Erythroblast (primary cell): ENCODE measurements at places on chromosomes 3 and 15.
A peak's percentile ranks its signal among the peaks of the same experiment; 100 is the strongest.

- no peak for DNase-seq
Observed at GRCh38 chr3:97821287-97821773, 481 bp upstream of the CRYBG3 start.

DNA sequence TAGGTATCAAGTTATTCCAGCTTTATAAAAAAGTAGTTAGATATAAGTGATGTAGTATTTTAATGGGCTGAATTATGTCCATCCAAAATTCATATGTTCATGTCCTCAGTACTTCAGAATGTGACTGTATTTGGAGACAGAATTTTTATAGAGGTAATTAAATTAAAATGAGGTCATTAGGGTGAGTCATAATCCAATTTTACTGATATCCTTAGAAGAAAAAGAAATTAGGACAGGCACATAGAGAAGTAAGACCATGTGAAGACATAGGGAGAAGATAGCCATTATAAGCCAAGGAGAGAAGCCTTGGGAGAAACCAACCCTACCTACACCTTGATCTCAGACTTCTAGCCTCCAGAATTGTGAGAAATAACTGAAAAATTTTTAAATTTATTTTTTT is 30.3 kb downstream of the RAP2B start:
- DNase-seq = no peak

GRCh38 chr15:88621789-88622604 is 857 bp downstream of the AEN start:
- peak; percentile 83 for DNase-seq

- DNase-seq = no peak
Observed at GRCh38 chr15:41407341-41407740, 5.0 kb upstream of the NDUFAF1 start.

DNA sequence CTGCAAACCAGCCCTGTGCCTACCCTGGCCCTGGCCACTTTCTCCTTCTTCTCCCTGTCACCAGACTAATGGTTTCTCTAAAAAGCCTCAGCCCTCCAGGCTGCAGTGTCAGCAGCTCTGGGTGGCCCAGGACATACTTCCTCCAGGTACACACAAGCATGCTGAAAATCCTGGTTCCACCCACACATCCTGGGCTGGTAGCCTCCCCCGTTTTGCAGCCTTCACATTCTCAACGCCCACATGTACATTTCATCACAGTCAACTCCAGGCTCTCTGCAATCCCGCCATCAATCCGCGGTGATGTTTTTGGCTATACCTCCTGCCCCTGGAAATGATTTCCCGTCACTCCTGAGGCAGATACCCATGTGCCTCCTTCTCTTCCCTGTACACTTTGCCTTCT is 59.4 kb downstream of the MAGEF1 start:
- no peak for DNase-seq

DNA sequence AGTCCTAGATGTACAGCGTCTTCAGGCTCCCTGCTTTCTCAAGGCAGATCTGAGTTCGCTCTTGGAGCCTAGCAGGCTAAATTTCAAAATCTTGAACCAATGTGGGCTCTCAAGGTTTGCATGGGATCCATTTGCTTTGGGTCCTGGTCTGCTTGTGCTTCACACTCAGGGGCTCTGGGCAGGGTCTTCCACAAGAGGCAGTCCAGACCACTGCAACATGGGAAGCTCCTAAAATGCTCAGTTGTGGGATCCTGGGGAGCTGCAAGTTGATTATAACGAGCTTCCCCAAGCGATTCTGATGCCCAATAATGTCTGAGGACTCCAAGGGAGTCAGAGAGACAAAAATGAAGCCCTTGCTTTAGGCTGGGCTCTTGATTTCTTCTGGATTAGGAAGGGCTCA is 6.7 kb downstream of the NUTM1 start:
- DNase-seq = no peak

- no peak for DNase-seq
Observed at GRCh38 chr15:39593656-39594445, 13.0 kb downstream of the THBS1 start.

DNA sequence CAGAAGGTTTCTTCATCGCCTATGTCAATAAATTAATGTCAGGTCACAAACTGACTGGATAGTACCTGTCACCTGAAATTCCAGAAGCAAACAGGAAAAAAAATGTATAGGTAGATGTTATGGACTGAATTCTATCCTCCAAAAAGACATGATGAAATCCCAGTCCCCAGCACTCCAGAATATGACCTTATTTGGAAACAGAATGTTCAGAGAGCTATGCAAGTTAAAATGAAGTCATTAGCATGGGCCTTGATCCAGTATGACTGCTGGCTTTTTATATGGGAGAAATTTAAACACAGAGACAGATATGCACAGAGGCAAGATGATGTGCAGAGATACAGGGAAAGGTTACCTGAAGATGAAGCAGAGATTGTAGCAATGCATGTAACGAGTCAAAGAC is 953.4 kb downstream of the ZPLD1 start:
- DNase-seq = no peak

- DNase-seq = no peak
Observed at GRCh38 chr15:94387442-94387841, 156.1 kb downstream of the MCTP2 start.

DNA sequence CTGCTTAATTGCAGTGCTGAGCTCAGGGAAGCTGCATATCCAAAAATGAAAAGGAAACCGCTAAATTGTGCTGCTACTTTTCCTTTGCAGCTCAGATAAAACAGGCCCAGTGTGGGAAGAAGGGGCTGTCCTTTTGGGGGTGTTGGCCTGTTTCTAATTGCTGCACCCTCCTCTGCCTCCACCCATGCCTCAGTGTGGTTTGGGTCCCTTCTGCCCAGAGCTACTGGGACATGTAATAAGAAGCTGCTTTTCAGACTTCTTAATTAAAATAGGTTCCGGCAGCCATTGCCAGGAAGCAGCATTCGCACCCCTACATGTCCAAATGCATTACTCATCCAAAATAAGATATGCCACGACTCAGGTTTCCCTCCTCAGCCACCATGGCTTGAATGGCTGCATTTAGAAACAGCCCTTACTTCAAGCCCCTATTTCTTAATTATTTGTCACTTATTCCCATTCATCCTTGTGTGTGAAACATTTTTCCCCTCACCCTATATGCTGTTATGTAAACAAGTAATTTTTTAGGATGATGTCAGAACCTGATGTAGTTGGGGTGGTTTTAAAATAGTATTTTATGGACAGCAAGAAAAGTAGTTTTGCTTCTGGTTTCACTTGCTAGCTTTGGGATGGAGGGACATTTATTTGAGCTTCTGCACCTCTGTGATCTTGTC is 235.9 kb upstream of the CTDSPL start:
- no peak for DNase-seq

DNA sequence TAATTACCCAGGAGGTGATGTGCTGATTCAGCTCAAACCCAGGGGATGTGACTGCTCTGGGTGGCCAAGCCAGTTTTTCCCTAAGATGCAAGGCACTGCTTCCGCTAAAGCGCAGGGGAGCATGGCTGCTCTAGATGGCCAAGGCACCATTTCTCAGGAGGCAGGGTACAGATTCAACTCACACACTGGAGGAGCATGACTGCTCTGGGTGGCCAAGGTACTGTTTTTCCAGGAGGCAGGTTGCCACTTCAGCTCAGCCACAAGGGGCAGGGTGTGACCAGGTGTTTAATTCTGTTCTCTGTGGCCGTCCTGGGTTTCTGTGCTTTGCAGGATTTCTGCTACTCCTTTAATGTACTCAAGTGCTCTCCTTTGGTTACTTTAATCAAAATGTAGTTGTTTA is 659.3 kb upstream of the ARRDC4 start:
- DNase-seq = no peak

DNA sequence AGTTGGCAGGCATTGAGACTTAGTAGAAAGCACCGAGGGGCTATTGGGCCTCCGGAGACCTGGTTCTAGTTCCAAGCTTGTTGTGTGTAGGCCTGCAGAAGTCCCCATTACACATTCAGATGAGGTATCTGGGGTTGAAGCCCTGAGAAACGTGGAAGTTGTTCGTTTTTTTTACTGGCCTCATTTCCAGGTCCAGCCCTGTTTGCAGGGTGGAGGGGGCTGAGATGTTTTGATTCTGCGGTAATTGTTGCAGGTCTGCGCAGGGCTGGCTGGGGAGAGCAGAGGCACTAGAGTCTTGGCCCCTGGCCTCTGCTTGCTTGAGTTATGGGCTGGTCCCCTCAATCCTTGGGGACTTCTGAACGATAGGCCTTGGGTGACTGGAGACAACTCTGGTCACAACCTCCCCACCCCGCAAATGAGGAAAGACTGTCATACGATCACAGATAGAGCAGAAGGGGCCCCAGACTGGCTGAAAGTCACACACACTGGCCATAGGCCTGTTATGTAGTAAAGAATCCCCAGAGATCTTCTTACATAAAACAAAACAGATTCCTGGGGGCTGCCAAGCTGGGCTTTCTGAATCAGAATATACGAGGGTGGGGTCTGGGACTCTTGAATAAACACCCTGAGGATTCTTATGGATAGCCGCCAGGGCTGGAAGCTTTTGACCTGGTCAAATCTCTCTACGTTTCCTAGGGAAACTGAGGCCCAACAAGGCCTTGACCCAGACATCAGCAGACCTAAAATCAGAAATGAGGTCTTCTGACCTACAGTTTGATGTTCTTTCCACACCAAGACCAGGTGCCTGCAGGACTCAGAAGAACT is 15.6 kb downstream of the KBTBD13 start:
- no peak for DNase-seq

DNA sequence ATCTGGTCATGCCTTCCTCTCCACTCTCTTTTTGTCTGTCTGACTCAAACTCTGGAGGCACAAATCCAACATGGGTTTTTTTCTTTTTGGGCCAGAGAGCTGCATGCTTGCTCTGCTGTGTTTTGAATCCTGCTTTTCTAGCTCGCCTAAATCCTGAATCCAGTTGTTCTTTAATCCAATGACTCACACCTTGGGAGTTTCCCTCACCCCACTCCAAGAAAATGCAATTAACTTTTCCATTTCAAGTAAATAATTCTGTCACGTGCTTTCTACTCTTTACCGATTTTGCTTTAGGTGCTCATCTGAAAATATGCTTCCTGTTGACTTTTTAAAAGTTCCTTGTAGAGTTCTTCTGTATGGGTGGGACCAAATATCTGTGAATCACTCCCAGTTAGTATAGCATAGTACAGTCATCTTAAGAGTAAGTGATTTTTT is 47.6 kb downstream of the SLMAP start:
- no peak for DNase-seq

DNA sequence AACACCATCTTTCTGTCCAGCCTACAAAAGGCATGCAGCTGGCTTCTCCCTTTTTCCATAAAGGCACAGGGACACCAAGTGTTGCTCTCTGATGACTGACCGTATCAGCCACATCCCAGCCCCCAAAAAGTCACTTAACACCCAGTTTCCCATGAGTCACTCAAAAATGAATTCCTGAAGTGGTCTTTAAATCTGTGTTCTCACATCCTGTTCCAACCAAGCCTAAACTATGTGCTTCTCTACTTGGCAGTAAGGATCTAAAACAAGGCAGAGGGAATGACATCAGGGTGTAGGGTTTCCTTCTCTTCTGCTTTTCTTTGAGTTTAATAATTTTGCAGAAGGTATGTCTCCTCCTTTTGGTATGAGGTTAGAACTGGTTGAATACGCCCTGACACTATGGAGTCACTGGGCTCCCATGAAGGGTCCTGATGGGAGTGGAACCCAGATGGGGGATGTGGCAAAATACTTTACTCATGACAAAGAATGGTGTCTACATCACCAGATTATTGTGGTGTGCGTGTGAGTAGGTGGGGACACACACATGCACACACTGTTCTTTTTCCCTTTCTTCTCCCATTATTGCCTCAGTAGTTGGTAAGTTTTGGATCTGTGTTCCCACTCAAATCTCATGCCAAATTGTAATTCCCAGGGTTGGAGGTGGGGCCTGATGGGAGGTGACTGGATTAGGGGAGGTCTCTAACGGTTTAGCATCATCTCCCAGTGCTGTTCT is 35.6 kb upstream of the CCK start:
- no peak for DNase-seq

DNA sequence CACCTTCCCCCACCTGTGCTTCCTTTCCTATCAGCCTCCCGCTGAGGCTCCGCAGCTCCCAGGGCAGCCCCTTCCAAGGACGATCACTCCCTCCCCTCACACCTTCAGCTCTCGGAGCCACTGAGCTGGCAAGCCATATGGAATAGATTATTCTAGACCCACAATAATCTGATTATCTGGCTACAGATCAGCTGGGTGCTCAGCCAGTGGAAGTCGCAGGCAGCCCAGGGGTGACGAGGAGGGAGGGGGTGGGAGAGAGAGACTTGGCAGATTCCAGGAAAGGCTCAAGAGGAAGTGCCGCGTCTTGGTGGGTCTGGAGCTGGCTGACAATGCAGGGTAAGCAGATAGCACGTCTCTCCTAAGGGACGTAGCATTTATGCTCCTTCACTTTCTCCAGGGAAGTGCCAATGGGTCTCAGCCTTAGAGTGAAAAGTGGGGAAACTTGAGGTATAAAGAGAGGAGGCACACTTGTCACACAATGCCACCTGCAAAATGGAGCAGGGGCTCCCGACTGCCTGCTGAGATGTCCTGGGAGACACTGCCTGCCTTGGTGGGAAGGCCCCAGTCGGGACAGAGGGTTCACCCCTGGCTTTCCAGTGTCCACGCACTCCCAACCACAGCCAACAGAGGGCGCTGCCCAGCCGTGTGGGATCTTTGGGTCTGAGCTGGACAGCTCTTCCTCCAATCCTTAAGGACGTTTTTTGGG is 9.4 kb upstream of the MESP1 start:
- peak; percentile 63 for DNase-seq

DNA sequence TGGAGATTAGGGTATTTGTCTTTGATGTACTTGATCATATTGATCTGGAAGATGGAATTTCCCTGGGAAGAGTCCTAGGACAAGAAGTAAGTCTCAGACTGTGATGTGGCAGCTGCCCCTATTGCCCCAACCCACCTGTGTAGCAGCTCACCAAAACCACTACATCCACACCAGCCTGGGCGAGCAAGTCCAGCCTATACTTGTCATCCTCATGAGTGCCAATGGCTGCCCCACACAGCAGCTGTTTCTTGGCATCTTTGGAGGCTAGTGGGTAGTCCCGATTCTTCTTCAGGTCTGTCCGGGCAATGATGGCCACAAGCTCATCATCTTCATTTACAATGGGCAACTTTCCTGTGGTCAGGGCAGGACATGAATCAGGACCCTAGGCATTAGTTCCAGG is 2.7 kb downstream of the IMPDH2 start:
- no peak for DNase-seq

- DNase-seq = no peak
Observed at GRCh38 chr3:3086239-3086638, 23.9 kb downstream of the IL5RA start.

- DNase-seq = no peak
Observed at GRCh38 chr3:42901073-42901415, 4.9 kb upstream of the ZNF662 start.

DNA sequence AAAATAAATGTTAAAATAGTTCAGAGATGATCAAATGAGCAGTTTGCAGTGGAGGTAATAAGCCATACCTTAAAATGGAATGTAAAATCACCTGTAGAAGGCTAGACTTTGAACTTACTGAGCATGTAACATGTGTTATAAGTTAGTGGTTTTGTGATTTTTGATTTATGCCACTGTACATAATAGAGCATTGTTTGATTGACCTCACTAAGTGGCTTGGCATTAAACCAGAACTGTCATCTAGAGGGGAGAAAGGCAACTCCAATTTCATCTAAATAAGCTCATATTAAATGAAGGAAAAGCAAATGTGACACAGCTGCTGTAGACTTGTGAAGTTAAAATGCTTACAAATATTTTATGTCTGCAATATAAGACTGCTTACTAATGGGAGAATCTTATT is 387.9 kb downstream of the ZIC1 start:
- DNase-seq = no peak
